T1000 (cell line): ENCODE measurements at places on chromosomes 7 and 10.
A peak's percentile ranks its signal among the peaks of the same experiment; 100 is the strongest.

GRCh38 chr10:17456032-17456548 is 1.7 kb upstream of the ST8SIA6 start:
- DNase-seq: no peak

GRCh38 chr10:33743429-33743857 is 409.0 kb upstream of the NRP1 start:
- no peak for DNase-seq

- no peak for DNase-seq
Observed at GRCh38 chr7:126501617-126502016, 751.1 kb downstream of the GRM8 start.

GRCh38 chr7:88289564-88290025 is 17.1 kb downstream of the STEAP4 start:
- DNase-seq: no peak

GRCh38 chr7:44064791-44065430 is 456 bp downstream of the PGAM2 start:
- DNase-seq: no peak

DNA sequence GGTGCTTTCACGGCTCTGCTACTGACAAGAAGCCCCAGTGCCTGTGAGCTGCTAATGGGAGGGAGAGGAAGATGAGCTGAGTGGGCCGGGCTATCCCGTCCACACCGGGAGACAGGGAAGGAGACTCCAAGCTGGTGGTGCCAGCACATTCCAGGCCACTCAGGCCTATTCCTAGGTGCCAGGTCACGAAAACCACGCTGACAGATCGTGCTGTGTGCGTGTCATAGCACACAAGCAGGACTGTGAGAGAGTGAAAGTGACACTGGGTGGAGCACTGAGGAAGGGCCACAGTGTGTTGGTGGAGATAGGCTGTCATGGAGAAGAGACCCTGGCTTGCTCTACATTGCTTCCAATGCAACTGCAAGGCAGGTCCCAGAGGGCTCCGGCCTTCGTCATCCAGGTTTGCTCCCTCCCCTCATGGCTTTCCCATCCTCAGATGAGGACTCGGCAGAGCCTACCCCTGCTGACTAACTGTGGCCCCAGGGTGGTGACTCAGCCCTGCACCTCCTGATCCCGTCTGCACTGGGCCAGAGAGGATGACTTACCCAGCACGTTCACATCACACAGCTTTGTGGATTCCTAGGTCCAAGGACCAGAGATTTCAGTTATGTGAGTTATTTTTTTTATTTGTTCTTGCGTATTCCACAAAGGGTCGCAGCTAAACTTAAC is 167.3 kb downstream of the EGFR start:
- peak; percentile 95 for DNase-seq

GRCh38 chr10:22293747-22294404 is 22.3 kb upstream of the COMMD3 start:
- DNase-seq: no peak

DNA sequence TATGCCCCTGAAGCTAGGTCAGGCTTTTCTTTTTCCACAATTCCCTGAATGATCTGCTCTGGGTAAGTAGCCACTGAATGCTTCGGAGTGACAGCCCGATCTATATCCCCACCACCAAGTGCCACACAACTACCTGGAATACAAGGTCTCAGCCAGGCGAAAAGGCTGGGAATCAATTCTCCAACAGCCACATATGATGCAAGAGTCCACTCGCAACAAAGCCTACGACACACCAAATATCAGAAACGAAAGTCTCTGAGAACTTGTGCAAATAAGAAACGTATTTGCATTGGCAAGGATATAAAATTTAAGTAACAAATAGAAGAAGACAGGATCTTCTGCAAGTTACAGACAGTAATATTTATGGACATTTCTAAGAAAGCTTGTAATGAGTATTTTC is 5.7 kb downstream of the HIPK2 start:
- DNase-seq: no peak

GRCh38 chr7:107027208-107027607 is 17.3 kb upstream of the PRKAR2B start:
- DNase-seq: no peak

- no peak for DNase-seq
Observed at GRCh38 chr7:27546610-27547009, 116.1 kb downstream of the HIBADH start.

- no peak for DNase-seq
Observed at GRCh38 chr10:73967022-73967429, 30.9 kb upstream of the VCL start.

DNA sequence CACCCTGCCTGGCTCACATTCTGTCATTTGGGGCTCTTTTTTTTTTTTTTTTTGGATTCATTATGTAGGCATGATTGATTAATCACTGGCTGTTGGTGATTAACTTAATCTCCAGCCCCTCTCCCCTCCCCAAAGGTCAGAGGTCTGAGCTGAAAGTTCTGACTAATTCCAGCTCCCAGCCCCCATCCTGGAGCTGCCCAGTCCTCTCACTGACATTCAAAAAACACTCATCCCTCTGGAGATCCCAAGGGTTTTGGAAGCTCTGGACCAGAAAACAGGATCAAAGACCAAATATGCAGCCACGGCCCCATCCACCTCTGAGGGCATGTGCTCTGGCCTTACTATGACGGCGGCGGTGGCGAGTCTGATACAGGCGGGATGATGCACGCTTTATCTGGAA is 53.8 kb downstream of the RBM17 start:
- DNase-seq: no peak

- DNase-seq: no peak
Observed at GRCh38 chr7:132066761-132067171, 509.5 kb downstream of the PLXNA4 start.

DNA sequence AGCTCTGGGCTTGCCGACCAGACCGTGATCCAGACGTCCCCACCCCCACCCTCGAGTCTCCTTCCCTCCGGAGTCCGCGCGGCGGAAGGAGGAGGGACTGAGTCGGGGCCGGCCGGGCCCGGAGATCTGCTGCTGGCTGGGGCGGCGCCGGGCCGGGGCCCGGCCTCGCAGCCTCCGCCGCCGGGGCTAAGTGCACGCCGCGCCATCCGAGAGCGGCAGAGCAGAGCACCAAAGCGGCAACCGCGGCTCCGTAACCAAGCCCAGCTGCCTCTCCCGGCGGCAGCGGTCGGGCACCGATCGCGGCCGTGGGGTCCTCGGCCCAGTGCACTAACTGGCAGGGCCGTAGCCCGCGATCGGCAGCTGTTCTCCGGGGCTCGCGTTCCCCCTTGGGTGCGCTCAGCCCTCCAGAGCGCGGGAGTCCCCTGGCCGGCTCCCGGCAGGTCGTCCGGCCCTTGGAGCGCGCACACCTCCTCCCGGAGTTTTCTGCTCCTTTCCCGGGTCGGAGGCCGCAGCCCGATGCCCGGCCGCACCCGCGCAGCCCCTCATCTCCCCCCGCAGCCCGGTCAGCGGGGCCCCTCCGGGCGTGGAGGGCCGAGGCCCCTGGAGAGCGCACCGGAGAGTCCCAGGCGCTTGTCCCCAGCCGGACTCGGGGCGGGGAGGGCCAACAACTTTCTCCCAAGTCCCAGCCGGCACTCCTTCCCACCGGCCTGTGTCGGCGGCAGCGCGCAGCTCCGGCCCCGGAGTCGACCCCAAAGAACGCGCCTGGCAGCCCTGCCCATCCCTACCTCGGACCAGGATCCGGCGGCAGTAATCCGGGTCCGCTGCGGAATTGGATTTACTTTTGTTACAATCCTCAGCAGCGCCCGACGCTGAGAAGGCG is 799 bp downstream of the VAX1 start:
- no peak for DNase-seq

- no peak for DNase-seq
Observed at GRCh38 chr7:24307326-24307725, 23.3 kb downstream of the NPY start.

DNA sequence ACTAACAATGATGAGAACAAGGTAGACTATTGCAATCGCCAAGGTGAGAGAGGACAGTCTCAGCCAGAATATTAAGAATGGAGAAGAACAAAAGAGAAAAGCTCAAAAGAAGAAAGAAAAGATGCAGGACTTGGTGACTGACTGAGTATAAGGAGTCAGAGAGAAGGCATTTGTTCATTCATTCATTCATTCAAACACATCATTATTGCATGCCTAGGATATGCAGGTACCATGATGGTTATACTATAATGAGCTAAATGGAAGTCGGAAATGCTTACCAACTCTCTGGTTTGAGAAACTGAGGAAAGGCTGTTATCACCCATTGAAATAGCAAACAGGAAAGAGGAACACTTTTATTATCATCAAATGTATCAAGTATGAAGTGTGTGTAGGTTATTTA is 180.7 kb downstream of the IMMP2L start:
- no peak for DNase-seq

DNA sequence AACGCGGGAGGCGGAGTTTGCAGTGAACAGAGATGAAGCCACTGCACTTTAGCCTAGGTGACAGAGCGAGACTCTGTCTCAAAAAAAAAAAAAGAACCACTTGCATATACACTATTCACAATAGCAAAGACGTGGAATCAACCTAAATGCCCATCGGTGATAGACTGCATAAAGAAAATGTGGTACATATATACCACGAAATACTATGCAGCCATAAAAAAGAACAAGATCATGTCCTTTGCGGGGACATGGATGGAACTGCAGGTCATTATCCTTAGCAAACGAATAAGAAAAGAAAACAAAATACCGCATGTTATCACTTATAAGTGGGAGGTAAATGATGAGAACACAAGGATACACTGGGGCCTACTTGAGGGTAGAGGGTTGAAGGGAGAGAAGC is 39.5 kb downstream of the EGFR start:
- DNase-seq: no peak

- DNase-seq: peak; percentile 23
Observed at GRCh38 chr7:24572393-24572996, 757 bp upstream of the PALS2 start.

DNA sequence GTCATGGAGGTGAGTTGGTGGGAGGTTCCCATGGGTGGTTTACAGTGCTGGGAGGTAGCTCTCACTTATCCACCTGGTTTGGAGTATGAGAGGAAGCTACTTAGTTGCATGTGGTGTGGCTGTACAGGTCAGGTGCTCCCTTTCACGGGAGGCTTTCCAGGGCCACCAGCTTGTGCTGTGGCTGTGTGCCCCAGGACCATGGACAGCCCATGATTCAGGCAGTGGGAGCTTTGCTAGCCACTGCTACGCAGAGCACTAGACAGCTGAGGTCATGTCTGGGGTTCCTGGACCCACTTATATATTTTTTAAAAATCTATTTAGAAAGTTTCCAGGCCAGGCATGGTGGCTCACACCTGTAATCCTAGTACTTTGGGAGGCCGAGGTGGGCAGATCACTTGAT is 42.5 kb upstream of the KCNMA1 start:
- no peak for DNase-seq

DNA sequence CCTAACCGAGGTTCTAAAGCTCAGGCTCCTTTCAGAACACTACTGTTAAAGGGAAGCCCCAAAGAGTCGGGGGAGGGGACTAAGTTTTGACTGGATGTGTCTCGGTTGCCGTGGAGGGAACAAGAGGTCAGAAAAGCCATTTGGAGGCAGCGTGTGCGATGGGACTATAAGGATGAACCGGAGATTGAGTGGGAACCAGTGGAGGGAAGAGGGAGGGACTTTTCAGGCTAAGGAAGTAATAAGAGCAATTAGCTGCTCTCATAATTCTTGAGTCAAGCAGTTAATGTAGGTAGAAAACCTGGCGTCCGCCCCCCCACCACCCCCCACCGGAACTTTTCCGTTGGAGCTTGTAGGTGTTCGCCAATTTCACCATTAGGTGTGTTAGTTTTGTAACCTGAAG is 491 bp upstream of the AKAP9 start:
- DNase-seq: no peak

DNA sequence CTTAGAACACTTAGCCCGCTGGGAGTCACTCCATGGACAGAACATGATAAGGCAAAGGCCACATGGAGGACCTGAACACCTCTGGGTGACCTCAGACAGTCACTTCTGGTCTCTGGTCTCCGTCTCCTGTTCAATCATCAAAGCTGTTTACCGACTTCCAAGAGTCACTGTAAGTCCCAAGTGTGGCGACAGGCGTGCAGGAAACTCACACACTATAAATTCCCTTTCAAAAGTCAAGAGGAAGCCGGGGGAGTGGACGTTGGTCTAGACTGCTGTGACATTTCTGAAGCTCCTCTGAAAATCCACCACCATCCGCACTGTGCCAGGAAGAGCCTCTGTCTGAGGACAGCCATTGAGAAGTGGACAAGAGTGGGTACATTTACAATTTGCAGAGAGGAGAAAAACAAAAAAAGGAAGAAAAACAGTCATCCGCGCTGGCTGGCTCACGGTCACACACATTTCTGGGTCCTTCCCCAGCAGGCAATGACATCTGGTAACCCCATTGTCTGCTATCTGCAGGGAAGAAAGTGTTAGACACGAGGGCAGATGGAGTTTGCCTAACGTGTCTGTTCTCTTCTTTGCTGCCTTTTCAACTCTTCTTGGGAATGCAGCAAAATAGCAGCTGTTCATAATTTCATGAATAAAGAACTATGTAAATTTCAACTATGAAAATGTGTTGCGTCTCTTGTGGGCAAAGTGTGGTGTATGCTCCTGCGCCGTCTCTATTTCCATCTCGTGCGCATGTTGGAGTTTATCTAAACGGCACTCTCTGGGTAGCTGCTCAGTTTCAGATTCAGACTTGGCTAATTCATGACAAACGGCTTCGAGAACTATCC is 32.9 kb upstream of the CUX1 start:
- no peak for DNase-seq

DNA sequence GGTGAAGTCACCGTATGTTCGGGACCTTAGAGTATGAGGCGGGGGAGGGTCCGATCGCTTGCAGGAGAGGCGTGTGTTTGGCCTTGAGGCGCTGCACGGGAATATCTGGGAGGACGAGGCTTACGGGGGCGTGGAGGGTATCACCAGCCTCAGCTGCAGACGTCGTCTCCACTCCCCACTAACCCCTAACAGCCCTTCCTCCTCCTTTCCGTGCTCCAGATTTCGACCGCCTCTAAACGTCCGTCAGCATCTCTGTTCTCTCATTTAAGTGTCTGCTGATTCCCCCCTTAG is 23.5 kb upstream of the ZNF12 start:
- no peak for DNase-seq

GRCh38 chr7:20952916-20953315 is 166.2 kb upstream of the SP8 start:
- no peak for DNase-seq
